Nephron progenitor cell (in vitro differentiated cells): ENCODE measurements at places on chromosomes 13 and 19.

GRCh38 chr13:25943081-25943480 lies 108.7 kb downstream of the SHISA2 start:
- DNase-seq: no peak

DNA sequence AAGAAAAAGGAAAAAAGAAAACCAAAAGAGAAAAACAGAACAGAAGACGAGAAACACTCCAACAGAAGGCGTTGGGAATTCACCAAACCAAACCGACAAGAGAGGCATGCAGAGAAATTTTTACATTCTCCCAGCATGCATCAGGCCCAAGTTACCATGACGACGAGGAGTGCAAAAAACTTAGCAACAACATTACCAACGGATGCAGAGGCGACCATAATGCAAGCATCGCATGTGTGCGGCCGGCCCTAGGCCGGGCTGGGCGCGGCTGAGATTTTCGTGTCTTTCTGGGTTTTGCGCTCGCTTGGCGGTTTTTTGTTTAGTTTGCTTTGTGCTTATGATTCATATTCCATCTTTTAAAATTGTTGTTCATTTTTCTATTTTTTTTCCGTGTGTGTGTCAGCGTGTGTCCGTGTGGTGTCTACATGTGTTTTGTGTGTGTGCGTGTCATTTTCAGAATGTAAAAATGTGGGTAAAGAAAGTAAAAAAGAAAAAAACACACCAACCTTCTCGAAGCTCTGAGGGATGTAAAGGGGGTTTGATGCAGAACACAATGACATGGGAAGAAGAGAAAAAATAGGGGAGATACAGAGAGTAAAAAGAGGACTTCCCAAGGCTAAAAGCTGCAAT lies 84.9 kb downstream of the PTPRS start:
- no peak for DNase-seq

DNA sequence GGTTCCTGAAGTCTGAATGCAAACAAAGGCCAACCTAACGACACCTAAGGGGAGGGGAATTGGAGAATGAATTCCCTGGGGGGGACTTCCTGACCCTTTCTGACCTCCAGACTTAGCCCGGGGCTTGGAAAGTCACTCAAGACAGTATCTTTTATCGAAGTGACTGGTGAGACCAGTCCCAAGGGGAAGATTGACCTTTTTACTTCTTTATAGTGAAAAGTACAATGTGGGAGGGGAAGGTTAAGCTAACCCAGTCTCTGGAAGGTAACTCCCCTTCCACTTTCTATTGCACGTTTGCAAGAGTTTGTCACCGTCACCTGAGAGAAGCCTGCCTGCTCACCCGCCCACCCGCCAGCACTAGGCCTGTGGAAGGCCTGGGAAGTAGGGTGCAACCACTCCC lies 111.9 kb downstream of the EFNB2 start:
- DNase-seq: peak; percentile 74

GRCh38 chr13:29454931-29455481 lies 140.5 kb downstream of the SLC7A1 start:
- no peak for DNase-seq

- no peak for DNase-seq
Observed at GRCh38 chr13:76868371-76868770, 17.8 kb downstream of the KCTD12 start.

GRCh38 chr19:6610934-6611852 lies 20.2 kb upstream of the CD70 start:
- DNase-seq: no peak

GRCh38 chr13:31956980-31957644 lies 74.5 kb upstream of the FRY start:
- no peak for DNase-seq

DNA sequence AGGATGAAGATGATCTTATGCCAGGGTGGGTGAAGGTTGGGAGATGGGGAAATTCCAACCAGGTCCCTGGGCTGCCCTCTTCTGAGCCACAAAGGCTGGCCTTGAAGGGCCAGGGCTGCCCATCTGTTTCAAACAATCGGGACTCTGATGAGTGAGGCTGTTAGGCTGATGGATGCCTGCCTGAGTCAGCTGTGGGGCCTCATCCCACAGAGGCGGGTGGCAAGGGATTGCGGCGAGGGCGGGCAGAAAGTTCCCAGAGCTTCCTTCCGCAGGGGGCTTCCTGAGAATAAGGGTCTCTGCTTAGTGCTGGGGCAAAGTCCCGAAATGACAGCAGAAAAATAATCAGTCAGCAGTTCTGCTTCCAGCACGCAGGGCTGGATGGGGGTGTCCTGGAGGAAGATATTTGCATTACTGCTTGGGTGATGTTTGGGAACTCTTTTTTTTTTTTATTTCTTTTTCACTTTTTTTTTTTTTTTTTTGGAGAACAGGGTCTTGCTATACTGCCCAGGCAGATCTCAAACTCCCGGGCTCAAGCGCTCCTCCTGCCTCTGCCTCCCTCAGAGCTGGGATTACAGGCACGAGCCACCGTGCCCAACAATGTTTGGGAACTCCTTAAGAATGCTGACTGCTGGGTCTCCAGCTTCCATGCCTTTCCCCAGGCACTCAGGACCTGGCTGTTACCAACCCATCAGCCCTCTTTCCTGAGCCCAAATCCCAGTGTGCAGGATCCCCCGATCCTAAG lies 14.1 kb downstream of the SH3GL1 start:
- no peak for DNase-seq

GRCh38 chr19:13888281-13888680 lies 11.3 kb downstream of the NANOS3 start:
- no peak for DNase-seq

DNA sequence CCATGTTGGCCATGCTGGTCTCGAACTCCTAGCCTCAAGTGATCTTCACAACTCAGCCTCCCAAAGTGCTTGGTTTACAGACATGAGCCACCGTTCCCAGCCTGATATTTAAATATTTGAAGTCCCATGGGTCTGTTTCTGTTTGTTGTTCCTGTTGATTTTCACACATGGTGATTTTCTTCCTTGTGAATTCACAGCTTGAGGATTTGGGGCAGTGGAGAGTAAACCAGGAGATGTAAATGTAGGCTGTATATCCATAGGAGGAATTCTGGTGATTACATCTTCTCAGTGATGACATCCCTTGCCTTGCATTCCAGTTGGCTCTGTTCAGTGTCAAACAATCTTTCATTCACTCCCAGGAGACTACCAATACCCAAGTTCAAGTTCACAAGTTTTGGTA lies 471.9 kb downstream of the KCTD12 start:
- DNase-seq: no peak

- no peak for DNase-seq
Observed at GRCh38 chr13:23558675-23559536, 11.3 kb upstream of the TNFRSF19 start.

DNA sequence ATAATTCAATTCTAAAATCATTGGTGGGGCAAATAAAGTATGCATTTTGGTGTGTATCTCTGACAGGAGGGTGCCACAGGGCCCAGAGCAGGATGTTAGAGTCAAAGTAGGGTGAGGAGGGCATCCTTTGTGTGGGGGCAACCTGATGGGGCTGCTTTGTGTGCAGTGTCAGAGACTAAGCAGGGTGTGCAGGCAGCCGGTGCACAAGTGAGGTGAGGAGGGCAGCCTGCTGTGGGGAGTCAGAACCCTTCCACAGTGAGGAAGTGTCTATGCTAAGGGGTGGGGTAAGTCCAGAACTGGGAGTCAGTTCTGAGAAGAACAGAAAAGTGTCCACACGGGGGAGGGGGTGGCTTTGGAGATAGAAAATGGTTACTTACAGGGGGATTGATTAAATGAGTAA lies 40.7 kb downstream of the RB1 start:
- no peak for DNase-seq

DNA sequence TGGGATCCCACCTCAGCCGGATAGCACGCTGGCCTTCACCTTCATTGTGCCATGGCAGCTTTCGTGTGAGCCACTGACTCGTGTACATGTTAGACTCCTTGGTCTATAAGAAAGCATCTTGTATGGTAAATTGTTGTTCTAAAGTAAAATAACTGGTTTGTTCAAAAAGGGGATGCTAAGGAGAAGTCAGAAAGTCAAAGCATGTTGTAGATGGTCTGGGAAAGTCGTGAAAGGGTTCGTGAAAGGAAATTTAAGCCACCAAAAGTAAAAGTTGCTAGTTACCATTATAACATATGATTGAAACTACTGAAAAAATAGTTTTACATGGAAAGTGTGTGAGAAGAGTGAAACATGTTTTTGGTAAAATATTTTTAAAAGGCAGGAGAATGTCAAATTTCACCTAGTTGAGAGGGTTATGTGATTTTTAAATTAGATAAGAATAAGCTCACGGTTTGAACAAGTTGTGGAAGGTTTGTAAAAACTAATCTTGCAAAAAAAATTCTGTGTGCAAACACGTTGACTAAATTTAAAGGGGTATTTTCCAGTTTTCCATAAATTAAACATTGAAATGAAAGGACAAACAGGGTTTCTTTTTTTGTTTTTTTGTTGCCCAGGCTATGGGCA lies 23.4 kb downstream of the DPRX start:
- DNase-seq: no peak

DNA sequence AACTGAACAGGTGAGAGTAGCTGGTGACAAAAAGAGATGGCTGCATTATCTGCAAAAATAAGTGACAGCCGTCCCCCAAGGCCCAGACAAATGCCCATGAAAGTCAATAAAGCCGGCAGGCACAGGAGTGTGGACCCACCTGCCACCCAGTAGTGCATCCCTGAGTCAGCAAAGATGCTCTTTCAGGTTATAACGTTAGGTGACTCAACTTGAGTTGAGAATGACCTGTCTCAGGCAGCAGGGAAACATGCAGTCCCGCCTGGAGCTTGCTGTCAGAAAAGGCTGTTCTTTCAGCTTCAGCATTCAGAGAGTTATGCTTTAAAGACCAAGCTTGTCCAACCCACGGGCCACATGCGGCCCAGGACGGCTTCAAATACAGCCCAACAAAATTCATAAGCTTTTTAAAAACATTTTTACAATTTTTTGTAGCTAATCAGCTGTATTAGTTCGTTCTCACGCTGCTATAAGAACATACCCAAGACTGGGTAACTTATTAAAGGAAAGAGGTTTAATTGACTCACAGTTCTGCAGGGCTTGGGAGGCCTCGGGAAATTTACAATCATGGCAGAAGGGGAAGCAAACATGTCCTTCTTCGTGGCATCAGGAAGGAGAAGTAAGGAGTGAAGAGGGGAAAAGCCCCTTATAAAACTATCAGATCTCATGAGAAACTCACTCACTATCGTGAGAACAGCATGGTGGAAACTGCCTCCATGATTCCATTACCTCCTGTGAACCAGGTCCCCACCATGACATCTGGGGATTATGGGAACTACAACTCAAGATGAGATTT lies 110.4 kb downstream of the RAB20 start:
- no peak for DNase-seq
